Ascending aorta (tissue), 2 donors: ENCODE measurements at places on chromosomes 4 and X.

- no peak for DNase-seq
- no peaks in the 10 kb centered on the region for H3K27me3 ChIP-seq
- H3K36me3 ChIP-seq = no peaks in the 10 kb centered on the region
- no peak overlapping the region for H3K4me3 ChIP-seq
- H3K4me1 ChIP-seq = no peaks in the 10 kb centered on the region
Observed at GRCh38 chr4:127416115-127416514, 216.6 kb upstream of the INTU start.

DNA sequence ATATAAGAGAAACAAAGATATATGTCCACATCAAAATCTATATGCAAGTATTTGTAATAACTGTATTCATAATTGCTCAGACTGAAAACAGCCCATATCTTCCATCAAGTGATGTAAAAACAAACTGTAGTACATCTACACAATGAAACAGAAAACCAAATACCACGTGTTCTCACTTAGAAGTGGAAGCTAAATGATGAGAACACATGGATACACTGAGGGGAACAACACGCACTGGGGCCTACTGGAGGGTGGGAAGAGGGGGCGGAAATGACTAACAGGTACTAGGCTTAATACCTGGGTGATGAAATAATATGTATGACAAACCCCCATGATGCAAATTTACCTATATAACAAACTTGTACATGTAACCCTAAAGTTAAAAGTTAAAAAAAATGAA is 42.7 kb downstream of the UBA6 start:
- no peak for DNase-seq
- no peaks in the 10 kb centered on the region for H3K27me3 ChIP-seq
- no peak overlapping the region for H3K4me3 ChIP-seq
- H3K36me3 ChIP-seq = peaks cover 29% of the 10 kb centered on the region

GRCh38 chrX:19347916-19348315 is 4.2 kb downstream of the PDHA1 start:
- H3K4me3 ChIP-seq = no peak overlapping the region
- H3K27ac ChIP-seq = no peak overlapping the region
- H3K27me3 ChIP-seq = no peaks in the 10 kb centered on the region
- no peak for DNase-seq

DNA sequence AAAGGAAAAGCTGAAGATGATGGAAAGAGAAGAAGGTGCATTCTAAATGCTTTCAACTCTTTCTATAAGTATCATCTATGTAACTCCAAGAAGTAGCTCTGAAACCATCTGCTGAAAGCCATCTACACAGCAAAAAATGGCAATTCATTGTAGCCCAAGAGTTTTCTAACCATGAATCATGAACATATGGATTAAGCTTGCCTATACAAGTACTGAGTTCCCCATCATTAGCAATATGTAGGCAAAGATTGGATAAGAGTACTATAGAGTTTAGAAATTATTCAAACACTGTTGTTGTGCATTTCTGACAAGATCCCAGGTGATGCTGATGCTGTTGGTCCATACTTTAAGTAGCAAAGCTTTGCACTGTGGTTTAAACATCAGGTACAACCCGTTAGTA is 11.2 kb downstream of the DAPP1 start:
- no peaks in the 10 kb centered on the region for H3K4me1 ChIP-seq
- H3K36me3 ChIP-seq = no peaks in the 10 kb centered on the region
- no peak overlapping the region for H3K4me3 ChIP-seq
- H3K27me3 ChIP-seq = no peaks in the 10 kb centered on the region
- DNase-seq = no peak

GRCh38 chrX:42050345-42050744 is 127.0 kb upstream of the CASK start:
- no peaks in the 10 kb centered on the region for H3K36me3 ChIP-seq
- H3K4me3 ChIP-seq = no peak overlapping the region
- no peaks in the 10 kb centered on the region for H3K27me3 ChIP-seq
